ENCODE measurements at places on chromosomes 4 and X.

DNA sequence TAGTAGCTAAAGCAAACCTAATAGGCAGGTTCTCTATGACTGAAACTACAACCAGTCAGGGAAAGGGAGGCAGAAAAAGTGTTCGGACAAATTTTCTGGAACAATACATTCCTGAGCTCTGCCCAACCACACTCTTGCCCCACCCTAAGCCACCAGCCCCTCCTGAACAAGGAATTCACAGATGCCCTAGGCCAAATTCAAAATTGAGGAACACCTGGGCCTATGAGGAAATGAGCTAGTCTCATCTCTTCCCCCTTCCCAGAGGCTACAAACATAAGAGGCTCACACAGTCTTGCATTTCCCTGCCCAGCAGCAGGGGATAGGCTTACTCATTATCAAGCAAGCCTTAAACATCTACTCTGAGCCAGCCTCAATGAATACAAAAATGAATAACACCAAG, 284.7 kb downstream of the ZNF674 start:
- DNase-seq, result no peak

GRCh38 chrX:12701628-12702027, 89.6 kb upstream of the PRPS2 start:
- DNase-seq, result peak; percentile 7

DNA sequence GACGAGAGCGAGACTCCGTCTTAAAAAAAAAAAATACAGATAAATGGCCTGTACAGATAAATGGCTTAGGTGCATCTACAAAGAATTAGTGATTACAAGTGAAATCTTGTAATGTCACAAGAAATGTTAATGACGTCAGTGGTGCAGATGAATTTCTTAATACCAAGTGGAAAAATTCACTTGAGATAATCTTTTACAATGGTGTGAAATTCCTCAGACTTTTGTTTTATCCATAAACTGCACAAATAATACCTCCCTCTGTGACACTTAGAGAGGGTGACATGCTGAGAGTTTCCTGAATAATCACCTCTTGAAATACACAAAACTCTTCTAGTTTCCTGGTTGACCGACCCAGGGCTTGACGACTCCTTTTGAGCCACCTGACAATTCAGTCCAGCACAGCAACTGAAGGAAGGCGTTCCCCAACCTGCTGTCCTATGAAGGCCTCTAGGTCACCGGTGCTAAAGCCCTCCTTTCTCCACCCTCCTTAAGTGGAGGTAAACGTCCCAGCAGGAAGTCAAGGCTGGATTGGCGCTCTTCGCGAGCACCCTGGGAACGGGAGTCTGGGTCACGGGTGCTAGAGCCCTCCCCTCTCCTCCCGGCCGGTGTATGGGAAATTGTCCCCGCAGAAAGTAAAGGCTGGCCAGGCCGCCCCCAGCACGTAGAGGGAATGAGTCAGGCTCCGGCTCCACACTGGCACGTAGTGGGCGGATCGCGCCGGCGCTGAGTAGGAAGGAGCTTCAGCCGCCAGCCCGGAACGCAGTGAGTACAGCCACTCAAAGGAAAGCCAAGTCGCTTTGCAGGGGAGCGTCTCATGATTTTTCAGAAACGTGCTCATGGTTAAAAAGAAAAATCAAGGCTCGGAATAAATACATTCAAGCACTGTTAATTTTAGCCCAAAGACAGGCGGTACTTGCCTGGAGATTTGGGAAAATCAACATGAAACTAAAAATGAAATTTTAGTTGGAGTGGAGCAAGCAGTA, at the start of gene TMEM144:
Gene TMEM144 (plus strand): TSS at position 662 of the 983 bp plus-strand sequence. CDS start 2,182 bp downstream, outside the sequence.
- peak; percentile 39 for DNase-seq

DNA sequence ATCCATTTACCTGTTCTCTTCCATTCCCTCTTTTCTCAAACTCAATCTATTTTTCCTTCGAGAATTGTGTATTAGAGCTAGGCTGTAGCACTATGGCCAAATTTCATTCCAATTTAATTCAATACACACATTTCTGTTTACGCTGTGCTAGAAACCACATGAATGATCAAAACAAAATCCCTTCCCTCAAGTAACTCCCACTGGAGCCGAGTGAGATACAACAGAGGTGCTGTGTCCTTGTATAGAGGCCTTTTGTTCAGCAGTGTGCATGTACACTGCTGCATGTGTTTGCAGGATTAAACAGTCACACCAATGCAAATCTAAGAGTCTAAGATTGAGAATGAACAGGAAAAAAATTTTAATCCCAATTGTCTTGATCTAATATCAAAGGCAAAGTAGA, 734.2 kb downstream of the RAPGEF2 start:
- no peak for DNase-seq

DNA sequence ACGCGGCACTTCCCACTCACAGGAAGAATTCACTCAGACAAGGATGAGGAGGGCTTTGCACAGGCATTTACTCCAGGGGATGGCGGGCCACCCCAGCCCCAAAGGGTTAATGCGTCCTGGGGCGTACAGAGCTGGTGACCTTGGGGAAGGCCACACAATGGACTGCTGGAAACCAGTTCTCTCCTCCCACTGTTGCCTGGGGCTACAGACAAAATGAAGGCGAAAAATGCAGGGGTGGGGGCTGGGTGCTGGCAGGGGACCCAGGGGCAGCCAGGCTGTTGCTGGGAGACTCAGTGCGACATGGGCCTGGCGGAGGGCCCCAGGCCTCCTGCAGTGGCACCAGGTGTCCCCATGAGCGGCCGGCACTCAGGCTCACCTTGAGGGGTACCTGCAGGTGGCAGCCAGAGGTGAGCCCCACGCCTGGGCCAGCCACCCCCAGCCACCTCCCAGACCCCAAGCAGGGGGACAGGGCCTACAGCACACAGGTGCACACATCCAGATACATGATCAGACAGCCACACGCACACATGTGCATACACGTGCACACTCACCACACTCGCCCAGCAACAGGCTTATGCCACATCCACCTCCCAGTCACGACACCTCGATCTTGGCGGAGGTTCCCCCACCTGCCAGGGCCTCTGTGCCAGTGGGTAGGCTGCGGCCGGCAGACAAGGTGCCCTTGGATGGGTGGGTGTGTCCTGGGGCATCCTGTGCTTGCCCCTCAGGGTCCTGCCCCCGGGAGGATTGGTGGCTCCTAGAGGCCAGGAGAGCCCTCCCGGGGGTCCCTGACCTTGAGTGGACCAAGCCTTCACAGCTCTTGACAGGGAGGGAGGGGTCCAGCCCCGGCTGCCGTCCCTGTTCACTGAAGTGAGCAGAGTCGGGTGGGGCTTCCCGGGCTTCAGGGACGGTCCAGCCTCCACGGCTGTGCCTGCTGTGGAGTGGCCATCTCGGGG, 13.1 kb downstream of the NAT8L start:
- no peak for DNase-seq

- no peak for DNase-seq
Measured at GRCh38 chr4:114549638-114550037, 49.0 kb upstream of the UGT8 start.

- DNase-seq, result no peak
Measured at GRCh38 chr4:1732911-1733310, 11.6 kb downstream of the TACC3 start.

DNA sequence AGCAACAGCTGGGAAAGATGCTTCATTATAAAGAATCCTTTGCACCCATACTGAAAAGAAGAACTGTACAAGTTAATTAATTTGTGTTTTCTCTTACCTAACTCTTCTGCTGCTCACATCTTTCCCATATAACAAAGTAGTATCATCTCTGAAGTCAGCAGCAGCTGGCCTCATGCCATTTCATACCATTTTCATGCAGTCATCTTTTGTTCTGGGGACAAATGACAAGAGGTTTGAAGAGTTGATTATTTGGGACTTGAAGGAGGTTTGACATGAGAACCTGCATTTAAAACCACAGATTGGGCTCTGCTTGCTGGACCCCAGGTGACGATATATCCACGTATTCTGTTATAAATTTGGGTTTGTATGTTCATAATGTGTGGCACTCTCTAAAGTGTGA, 430.3 kb downstream of the SPRY1 start:
- no peak for DNase-seq
